Kidney epithelial cell (primary cell): ENCODE measurements at places on chromosomes 3 and 15. TPM values are rescaled to one million over a fixed set of nuclear protein-coding genes. Genes with fewer than 3 reads are reported as not detected.

DNA sequence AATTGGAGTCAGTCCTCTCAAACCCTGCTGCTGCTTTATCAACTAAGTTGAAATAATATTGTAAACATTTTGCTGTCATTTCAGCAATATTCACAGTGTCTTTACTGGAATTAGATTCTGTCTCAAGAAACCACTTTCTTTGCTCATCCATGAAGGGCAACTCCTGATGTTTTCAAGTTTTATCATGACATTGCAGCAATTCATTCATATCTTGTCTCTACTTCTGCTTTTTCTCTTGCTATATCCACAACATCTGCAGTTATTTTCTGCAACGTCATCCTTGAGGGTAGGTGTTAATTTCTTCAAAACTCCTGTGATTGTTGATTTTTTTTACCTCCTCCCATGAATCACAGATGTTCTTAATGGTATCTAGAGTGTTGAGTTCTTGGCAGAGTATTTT lies 181.6 kb downstream of the EPHA6 start:
- DNase-seq, result no peak

C3orf85 gene
- not detected in 2 replicates for total RNA-seq

DNA sequence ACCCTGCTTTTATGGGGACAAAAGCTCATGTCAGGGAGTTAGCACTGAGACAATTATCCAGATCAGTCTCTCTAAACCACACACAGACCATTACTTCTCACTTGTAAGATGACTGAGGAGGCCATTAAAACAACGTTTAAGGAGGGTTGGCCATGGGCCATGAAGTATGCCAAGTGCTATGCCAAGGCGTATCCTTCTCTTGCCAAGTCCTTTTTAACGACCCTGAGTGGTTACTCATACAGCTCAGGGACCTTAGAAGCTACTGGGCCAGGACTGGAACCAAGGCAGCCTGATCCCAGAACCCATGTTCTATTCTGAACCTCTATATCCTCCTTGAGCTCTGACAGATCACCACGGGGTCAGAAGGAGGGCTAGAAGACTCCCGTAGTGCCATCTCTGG lies 50.0 kb downstream of the NMNAT3 start:
- no peak for DNase-seq

DUOXA2 gene
- not detected in 2 replicates for total RNA-seq

DNA sequence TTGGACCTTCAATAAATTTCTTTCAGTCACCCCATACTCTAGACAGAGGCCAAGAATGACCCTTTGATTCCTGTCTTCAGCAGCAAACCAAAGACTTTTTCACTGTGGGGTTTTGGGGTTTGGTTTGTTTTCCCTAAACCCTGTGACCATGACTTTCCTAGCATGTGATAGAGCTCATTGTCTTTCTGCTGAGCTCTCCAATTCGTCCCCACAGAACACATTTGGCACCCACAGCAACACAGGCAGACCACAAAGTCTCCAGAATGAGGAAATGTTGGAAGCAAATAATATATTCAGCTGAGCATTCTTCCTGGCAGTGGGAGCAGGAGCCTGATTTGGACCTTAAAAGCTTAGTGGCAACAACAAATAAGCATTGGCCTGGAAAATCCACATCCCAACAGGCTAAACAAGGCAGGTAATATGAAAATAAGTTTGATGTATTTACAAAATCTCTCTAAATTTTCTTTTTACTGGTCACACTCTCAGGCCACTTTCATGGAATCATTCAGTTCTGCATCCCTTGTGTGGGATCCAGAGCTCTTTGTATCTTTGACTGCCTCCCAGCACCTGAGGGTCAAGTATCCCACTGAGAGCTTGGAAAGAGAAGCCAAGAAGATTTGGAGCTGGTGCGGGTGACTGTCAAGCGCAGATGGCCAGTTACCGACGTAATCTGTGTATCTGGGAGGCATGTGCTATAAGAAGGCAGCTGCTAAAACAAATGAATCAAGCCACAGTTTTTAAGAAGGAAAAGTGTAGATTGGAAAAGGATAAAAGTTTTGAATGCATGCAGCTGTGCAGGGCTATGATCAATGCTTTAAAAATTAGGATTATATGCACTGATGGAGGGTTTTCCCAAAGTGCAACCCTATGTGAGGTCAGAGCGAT lies 36.5 kb upstream of the CPB1 start:
- DNase-seq, result no peak

GOLGA8T gene
- total RNA-seq, result 0.27 TPM in 1 of 2 replicates, not detected in the other

GRCh38 chr3:40166997-40167396 lies 142.5 kb upstream of the EIF1B start:
- DNase-seq, result no peak

CNBP gene
- total RNA-seq, result 256 and 271 TPM in 2 replicates

FBXW12 gene
- total RNA-seq, result 0.46 TPM in 1 of 2 replicates, not detected in the other

OR5AC2 gene
- total RNA-seq, result not detected in 2 replicates

GRCh38 chr15:26119322-26119721 lies 256.2 kb upstream of the ATP10A start:
- DNase-seq, result no peak

ISLR gene
- 0.25 and 0.48 TPM in 2 replicates for total RNA-seq

GRCh38 chr3:149509526-149509925 lies 35.0 kb downstream of the TM4SF4 start:
- DNase-seq, result no peak

DNA sequence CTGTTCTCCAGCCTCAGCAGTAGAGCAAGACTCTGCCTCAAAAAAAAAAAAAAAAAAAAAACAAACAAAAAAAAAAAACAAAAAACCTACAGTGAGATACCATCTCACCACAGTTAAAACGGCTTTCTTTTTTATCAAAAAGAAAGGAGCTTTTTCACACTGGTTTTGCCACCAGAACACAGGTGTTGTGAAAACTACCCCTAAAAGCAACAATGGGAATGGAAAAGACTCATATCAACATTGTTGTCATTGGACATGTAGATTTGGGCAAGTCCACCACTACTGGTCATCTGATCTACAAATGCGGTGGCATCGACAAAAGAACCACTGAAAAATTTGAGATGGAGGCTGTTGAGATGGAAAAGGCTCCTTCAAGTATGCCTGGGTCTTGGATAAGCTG lies 24.8 kb upstream of the SLC25A38 start:
- no peak for DNase-seq
